ENCODE measurements at places on chromosomes 7 and 10.

DNA sequence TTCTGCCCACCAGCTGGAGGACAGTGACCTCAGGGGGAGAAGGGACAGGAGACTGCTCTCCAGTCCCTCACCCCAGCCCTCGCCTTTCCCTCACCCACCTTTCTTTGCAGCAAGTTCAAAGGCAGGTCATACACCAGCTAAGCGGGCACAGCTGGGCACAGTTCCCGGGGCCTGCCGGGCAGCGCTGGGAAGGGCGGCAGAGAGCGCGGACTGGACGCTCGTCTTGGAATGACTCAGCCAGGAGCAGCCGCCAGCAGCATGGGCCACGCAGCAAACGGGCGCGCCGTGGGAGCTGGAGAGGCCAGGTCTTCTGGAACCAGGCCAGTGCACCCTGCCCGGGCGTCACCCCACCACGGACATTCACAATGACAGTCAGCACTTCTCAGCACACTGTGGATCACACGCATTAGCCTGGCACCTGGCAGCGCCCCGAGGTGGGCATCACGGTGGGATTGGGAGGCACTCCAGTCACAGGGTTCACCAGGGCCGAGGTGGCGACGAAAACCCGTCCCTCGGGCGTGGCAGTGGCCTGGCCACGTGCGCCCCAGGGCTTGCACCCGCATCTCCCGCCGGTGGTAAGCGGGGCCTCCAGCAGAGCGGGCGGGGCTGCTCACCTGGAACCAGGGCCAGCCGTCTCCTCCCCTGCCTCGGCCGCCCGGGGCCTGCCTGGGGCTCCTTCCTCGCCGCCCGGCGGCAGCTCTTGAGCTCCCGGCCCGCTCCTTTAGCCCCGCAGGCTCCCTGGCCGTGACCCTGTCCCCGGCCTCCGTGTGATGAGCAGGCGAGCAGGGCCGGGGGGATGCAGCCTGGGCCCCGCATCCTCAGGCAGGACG, 29.0 kb upstream of the WDFY4 start:
- peak; percentile 52 for DNase-seq

GRCh38 chr10:79331709-79332108, 15.6 kb upstream of the PPIF start:
- DNase-seq: no peak

GRCh38 chr7:104341546-104341945, 13.1 kb downstream of the LHFPL3 start:
- no peak for DNase-seq

DNA sequence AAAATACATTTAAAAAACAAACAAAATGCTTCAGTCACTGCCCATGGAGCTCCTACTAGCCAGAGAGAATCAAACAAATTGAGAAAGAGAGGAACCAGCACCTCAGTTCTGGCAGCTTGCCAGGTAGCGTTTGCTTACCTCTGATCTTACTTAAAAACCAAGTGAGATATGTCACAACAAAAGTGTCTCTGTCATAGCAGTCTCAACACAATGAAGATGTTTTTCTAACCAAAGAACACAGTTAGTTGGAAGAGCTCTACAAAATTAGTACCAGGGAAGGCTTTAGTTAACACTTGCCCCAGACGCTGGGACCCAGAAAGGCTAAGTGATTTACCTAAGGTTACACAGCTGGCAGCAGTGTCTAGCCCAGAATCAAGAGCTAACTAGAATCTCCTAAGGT, 3.4 kb downstream of the DOCK4 start:
- DNase-seq: peak; percentile 40

DNA sequence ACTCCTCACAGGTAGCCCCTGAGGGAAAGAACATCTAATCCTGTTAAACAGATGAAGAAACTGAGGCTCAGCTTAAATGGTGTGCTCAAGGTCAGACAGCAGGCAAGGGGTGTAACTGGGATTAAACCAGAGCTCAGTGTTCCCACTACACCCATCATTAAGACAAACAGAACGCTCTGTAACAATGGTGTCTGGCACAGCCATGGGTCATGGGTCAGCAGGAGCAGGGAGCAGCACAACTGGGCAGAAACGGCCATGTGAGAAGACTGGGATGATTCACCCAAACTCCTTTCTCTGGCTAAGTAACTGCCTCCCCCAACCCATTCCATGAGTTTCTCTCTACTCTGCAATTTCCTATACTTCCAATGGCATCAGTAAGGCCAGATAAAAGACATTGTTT, 85.5 kb upstream of the PDE1C start:
- no peak for DNase-seq

DNA sequence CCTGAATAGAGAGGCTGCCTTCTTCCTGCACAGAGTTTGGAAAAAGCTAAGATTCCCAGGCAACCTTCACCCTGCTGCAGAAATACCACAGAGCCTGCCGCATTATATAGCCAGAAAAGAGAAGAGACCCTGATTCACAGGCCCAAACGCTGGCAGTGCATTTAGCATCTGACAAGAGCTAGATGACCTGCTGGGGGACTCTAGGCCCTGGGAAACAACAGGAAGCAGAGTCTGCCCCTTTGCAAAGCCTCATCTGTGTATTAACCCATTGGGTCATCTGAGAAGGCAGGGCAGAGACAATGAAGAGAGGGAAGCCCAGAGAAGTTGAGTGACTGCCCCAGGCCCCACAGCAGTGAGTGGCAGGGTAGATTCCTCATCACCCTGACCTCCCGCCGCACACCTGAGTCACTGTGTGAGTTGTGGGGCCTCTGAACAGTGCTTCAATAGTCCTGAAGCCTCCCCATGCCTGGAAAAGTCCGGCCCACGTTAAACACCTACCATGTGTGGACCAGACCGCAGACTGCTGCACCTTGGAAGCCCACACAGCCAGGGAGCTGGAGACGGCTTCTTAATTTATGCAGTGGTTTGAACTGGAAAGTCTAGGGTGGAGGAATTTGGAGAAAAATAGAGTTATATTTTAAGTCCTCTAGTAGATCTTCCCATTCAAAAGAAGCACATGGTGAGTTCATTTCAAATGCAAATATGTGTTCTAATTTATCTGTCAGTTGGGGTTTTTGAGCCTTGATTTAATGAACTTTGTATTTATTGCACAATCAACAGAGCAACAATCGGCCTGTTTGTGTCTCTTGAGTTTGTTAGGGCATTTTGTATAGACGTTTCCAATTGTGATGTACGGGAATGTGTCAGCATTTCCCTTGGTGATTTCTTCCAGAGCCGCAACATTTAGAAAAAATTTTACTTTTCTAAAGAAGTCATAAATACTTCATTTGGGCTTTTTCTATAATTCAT, 80.4 kb upstream of the GPR26 start:
- DNase-seq: no peak
